Fibroblast of skin of right biceps (primary cell): ENCODE measurements at places on chromosomes 7 and 10.

- DNase-seq: no peak
Measured at GRCh38 chr7:12139416-12139815, 71.7 kb upstream of the TMEM106B start.

GRCh38 chr10:96576277-96576980, 10.4 kb downstream of the TM9SF3 start:
- no peak for DNase-seq

GRCh38 chr10:7750222-7750621, 37.6 kb downstream of the KIN start:
- no peak for DNase-seq

- no peak for DNase-seq
Measured at GRCh38 chr7:86768394-86768793, 124.7 kb downstream of the GRM3 start.

DNA sequence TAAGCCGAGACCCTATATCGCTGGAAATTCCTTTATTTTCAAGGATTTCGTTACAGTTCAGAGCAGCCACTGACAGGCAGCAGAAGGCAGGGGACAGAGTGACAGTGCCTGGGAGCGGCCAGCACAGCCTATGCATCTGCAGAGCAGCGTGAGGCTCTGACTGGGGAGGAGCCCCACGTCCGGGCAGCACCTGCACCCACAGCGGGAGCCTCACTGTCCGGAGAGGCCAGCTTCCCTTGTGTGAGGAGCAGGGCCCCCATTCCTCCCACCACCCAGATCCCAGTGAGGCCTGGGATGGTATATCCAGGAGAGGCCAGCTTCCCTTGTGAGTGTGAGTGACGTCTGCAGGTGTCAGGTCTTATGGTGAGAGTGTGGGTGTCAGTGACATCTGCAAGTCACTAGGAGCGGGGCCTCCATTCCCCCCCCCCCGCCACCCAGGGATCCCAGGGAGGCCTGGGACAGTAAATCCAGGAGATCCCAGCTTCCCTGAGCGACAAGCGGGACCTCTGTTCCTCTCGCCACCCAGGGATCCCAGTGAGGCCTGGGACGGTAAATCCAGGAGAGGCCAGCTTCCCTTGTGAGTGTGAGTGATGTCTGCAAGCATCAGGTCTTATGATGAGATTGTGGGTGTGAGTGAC, 259.1 kb downstream of the PTPRN2 start:
- no peak for DNase-seq

DNA sequence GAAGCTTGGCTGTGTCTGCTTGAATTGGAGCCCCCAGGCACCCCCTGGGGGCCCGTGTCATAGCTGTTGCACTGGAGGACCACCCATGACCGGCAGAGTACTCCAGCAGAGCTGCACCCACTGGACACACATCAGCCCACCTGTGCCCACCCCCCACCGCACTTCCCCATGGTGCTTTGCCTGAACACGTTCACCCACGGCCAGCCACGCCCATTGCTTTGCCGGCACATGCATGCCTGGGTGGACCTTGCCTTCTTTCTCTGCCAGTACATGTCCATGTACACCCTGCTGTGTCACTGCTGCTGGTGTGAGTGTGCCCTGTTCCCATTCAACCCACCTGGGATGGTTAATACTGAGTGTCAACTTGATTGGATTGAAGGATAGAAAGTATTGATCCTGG, 88.7 kb downstream of the SAMD9 start:
- no peak for DNase-seq

- peak; percentile 44 for DNase-seq
Measured at GRCh38 chr10:69438536-69439349, 12.5 kb upstream of the TSPAN15 start.

- DNase-seq: peak; percentile 42
Measured at GRCh38 chr7:23332910-23333612, 33.9 kb downstream of the MALSU1 start.

GRCh38 chr7:44603193-44603592, 3.2 kb upstream of the OGDH start:
- no peak for DNase-seq

- peak; percentile 27 for DNase-seq
Measured at GRCh38 chr7:34069676-34070075, 164.3 kb downstream of the BMPER start.

GRCh38 chr10:25666276-25666675, 267.8 kb upstream of the MYO3A start:
- no peak for DNase-seq

- no peak for DNase-seq
Measured at GRCh38 chr10:24822590-24822989, 98.9 kb upstream of the ARHGAP21 start.

DNA sequence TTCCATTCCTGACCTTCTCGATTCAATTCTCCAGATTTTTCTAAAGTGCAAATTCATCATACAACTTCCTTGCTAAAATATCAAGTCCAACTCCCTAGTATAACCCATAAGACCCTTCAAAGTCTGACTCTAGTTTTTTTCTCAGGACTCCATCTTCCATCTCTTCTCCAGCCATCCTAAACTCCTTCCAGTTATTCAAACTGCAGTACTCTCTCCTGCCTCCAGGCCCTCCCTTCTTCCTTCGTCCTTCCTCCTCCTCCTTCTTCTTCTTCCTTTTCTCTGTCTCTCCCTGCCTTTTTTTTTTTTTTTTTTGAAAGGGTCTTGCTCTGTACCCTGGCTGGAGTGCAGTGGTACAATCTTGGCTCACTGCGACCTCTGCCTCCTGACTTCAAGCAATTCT, 111.9 kb downstream of the RELN start:
- DNase-seq: no peak

DNA sequence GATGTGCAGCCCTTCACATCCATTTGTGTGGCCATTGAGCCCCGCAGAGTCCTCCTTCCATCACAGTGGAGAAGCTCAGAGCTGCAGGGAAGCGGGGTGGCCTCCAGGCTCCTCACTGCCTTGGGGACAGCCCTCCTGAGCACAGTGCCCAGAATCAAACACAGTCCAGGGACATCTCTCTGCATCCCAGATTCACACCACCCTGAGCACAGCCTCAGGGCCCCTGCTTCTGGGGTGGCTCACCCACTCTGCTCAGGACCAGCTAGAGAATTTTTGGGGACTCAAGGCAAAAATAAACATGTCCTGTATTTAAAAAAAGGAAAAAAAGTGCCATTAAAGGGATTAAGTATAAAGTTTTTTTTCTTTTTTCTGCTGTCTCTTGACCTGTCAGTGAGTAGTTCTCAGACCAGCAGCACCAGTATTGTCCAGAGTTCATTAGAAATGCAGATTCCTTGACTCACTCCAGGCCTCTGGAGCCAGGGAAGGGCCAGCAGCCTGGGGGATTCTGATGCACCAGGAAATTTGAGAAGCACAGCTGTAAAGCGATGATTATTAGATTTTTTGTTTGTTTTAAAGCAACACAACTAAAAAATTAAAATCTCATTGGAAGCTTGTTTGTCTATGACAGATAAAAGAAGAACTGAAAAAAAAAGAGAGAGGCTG, 61.6 kb downstream of the ARHGAP22 start:
- DNase-seq: no peak

- no peak for DNase-seq
Measured at GRCh38 chr10:79304479-79305087, 42.7 kb upstream of the PPIF start.

- no peak for DNase-seq
Measured at GRCh38 chr10:21473541-21473940, 51.9 kb downstream of the SKIDA1 start.

DNA sequence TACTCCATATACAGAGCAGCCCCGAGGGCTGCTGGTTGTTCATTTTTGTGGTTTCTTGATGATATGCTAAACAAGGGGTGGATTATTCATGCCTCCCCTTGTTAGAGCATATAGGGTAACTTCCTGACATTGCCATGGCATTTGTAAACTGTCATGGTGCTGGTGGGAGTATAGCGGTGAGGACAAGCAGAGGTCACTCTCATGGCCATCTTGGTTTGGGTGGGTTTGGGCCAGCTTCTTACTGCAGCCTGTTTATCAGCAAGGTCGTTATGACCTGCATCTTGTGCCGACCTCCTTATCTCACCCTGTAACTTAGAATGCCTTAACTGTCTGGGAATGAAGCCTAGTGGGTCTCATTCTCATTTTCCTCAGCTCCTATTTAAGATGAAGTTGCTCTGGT, 31.3 kb downstream of the GNAT3 start:
- peak; percentile 27 for DNase-seq

GRCh38 chr7:129617652-129618051, 6.1 kb downstream of the NRF1 start:
- no peak for DNase-seq

- no peak for DNase-seq
Measured at GRCh38 chr7:20776214-20776911, 10.3 kb downstream of the SP8 start.
